ENCODE measurements at places on chromosomes 7 and 10.
A peak's percentile ranks its signal among the peaks of the same experiment; 100 is the strongest.

- no peak for DNase-seq
Measured at GRCh38 chr10:74500026-74500704, 326.2 kb upstream of the KAT6B start.

GRCh38 chr7:56097700-56098099 lies 4.9 kb upstream of the PHKG1 start:
- peak; percentile 96 for DNase-seq

DNA sequence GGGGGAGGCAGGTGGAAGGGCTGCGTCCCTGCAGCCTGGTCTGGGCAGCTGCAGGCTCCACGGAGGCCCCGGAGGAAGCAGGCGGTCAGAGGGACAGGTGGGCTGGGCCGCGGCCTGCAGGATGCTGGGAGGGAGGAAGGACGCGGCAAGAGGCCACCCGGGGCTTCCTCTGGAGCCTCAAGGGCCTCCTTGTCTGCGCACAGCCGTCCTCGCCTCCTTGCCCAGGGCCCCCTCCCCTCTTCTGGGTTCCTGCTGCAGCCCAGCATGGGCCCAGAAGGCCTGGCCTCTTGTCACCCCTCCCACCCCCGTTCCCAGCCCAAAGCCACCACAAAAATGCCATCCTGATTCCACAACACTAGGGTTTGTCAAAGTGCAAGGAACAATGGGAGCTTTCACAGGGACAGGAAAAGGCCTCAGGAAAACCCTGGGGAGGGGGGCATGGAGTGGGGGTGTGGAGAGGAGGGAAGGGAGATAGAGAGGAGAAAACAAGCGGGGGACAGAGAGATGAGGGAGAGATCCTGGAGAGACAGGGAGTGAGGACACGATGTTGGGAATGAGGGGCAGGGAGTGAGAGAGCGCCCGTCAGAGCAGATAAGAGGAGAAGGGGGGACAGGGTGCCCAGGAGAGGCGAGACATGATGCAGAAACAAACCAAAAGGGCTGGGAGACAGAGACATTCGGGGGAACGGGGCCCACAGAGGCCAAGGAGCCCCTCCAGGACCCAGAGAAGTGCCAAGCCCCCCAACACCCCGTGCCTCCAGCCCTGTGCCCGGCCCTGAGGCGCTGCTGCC lies 41.8 kb downstream of the ZCCHC24 start:
- DNase-seq, result peak; percentile 59

DNA sequence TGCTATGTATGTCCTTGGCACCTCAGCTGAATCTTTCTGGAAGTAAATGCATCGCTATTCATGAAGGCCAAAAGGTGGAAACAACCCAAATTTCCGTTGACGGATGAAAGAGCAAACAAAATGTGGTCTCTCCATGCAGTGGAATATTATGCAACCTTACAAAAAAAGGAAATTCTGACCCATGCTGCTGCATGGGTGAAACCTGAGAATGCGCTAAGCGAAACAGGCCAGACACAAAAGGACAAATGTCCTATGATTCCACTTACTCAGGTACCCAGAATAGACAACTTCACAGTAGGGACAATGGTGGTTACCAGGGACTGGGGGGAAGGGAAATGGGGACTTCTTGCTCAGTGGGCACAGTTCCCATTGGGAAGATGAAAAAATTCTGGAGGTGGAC lies 158.8 kb downstream of the CAMK1D start:
- DNase-seq, result no peak

DNA sequence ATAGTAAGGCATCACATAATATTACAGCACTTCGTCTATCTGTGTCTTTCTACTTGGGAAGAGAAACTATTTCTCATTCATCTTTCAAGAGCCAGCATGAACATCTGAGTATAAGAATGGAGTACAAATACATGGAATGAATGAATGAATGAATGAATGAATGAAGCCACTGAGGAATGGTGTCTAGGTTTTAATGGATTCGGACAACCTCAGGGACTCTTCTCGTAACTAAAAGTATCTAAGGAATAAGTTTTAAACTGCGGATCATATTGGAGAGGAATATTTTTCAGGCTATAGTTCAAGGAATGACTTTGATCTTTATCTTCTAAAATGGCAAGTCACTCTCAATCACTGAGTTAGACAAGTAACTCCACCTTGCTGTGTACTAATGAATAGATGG lies 199.0 kb downstream of the DOCK4 start:
- DNase-seq, result no peak

DNA sequence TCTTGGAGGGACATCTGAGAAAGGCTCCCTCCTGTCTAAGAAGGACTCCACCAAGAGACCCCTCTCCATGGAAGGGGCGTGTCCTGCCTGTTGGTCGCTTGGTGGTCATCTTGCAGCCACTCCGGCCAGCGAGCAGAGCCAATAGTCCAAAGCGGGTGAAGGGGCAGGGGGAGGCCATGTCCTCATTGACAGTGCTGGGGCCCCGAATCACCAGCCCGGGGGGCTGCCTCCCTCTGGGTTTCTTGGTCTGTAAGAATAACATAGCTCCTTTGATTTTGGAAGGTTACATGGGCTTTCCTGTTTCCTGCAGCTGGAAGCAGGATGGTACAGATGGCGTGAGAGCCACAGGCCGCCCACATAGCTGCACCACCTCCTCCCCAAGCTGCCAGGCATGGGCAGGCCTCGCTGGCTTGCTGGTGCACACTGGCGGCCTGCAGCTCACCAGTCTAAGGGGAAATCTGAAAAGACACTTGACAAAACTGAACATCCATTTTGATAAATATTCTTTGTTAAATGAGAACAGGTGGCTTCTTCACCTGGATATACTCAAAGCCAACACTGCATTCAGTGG lies 105.8 kb downstream of the ARHGAP22 start:
- DNase-seq, result no peak

DNA sequence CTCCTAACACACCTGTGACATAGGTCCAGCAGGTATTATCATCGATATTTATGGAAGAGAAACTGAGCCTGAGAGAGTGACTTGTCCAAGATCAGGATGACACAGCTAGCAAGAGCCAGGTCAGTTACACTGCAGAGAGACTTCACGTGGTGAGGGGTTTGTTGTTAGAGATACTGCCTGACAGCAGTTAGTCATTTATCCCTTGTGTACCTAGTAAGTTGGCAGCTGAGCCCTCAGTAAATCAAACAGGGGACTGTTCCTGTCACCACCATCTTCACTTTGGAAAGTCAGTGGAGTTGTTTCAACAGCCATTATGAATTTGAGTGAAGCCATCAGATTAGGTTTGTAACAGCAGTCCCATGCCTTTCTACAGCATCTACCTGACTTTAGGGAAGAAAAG lies 87.5 kb upstream of the GATA3 start:
- DNase-seq, result no peak

GRCh38 chr7:37040330-37040729 lies 316.0 kb upstream of the AOAH start:
- DNase-seq, result peak; percentile 40

- no peak for DNase-seq
Measured at GRCh38 chr10:16483241-16483917, 38.3 kb downstream of the C1QL3 start.

DNA sequence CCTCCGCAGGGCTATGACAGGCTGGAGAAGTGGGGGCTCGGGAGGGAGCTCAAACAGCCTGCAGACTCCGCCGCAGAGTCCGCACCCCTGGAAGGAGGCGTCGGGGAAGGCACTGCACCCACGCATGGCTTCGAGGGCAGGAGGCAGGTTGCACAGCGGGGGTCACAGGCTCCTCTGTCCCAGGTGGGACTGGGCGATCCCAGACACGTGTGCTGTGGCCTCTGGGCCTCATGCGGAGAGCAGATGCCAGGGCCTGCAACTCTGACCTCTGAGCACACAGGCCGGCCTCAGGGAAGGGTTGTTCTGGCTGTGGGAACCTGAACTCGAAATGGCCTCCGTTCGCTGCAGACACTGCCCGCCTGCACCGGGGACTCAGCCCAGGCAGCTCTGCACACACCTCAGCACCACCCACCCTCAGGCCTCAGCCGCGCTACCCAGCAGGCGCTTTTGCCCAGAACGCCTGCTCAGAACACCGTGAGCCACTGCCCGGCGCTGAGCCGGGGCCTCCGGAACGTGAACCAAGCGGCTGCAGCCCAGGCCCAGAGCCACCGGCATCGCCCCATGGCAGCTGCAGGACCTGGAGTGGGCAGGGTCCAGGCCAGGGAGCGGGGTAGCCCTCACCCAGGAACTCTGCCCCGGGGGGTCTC lies 71.8 kb upstream of the ADGRA1 start:
- DNase-seq, result no peak

- DNase-seq, result peak; percentile 98
Measured at GRCh38 chr7:100516135-100516812, 22.7 kb upstream of the AGFG2 start.

DNA sequence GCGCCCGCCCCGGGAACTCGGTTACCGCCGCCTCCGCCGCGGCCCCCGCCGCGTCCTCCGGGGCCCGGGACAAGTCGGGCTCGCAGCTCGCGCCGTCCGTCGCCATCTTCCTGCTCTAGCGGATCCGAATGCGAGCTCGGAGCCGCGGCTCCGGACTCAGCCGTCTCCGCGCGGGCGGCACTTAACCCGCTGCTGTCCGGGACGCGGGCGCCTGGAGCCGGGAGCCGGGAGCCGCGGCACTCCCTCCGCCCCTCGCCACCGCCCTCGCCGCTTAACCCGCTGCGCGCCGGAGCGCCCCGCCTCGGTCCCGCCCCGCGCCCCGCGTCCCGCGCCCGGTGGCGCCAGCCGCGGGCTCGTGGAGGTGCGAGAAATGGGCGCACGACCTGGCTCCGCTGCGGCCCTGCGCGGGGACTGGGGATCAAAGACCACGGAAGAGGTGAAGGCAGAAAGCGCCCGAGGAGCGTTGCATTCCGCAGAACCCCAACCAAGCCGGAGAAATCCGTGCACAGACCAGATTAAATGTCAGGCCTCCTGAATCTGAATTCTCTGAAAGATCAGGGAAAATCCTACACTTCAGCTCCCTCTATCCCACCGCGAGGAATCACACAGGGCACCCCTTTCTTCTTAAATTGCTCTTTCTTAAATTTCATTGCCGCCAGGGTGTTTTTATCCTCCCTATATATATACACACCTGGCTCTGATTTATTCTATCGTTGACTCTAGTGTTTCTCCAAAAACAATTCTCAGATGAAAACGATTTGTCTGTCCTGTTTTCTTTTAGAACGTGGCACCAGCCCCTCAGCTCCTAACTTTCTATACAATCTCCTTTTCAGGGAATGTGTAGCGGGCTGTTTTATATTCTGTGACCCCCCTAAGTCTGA lies at the start of gene CTTNBP2:
CTTNBP2 (minus strand) TSS at position 132 of the 881 bp plus-strand sequence; CDS start at position 106, 26 bp downstream.
- peak; percentile 38 for DNase-seq

GRCh38 chr10:44809647-44810046 lies 101.5 kb upstream of the TMEM72 start:
- DNase-seq, result peak; percentile 45

GRCh38 chr7:103632972-103633371 lies 187.0 kb upstream of the SLC26A5 start:
- DNase-seq, result peak; percentile 30

DNA sequence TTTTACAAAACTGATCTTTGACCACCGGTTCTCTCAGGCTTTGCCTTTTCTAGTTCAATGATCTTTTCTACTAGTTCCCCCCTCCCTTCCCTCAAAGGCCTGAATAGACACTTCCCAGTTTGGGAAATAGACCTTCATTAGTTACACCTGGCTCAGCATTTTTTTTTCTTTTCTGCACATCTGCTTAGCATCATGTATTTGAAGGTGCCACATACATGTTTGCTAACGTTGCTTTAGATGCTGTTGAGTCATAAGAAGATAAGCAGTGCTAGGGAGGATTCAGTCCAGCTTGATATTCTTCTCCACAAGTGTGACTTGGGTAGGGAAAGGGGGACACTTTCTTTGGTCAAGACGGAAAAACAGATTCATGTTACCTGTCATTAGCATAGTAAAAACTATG lies 78.3 kb downstream of the BICC1 start:
- no peak for DNase-seq

GRCh38 chr10:129897871-129898626 lies 66.0 kb downstream of the EBF3 start:
- no peak for DNase-seq

DNA sequence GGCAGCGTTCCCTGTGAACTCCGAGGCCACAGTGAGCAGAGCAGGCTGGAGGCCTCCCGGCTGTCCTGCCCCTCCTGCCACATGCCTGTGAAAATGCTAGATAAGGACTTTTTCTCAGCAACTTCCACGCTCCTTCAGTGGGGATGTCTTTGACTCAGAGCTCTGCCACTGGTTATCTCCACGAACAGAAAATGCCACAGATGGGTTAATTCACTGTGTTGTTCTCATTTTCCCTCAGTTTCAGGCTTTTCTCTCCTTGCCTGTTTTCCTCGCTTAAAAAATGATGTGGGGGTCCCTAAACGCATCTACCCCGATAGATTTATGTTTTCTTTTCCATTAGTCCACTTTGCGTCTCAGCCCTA lies 51.3 kb downstream of the IKZF1 start:
- DNase-seq, result no peak

DNA sequence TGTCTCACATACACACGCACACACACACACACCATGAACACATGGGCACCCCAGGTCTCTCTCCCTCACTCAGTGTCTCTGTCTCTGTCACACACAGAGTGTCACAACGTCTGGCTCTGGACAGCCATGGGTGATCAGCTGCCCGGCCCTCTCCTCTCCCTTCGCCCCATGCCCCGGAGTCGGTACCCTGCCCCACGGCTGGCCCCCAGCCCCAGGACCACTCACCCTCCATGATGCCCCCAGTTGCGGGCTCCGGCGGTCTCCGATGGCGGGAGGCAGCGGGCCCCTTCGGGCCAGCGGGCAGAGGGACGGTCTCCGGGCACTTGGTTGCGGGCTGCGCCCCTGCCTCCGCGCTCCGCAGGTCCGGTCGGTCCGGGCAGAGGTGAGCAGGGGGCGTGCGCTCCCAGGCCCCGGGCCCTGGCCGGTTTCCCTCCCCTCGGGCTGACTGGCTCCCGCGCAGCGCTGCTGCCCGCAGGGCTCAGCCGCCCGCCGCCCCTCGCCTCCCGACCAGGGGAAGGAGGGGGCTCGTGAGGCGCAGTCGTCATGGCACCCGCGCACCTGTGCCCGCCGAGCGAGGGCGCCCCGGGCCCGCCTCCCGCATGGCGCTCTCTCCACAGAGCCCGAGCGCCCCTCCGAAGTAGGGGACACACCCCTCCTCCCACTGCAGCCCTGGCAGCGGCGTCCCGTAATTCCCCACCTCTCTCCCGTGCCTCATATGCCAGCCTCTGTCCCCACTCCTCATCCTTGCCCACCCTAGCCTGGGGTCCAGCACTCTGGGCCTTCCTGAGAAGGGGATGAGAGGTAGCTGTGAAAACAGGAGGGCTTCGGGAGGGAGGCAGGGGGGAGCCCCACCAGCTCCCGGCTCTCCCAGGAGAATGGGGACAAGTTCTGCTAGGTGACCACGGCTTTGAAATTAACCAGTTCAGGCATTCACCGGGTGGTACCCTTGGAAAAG lies at the start of gene NPFFR1:
NPFFR1 (minus strand) TSS at position 560 of the 955 bp plus-strand sequence; CDS start at position 232, 328 bp downstream.
- DNase-seq, result no peak

DNA sequence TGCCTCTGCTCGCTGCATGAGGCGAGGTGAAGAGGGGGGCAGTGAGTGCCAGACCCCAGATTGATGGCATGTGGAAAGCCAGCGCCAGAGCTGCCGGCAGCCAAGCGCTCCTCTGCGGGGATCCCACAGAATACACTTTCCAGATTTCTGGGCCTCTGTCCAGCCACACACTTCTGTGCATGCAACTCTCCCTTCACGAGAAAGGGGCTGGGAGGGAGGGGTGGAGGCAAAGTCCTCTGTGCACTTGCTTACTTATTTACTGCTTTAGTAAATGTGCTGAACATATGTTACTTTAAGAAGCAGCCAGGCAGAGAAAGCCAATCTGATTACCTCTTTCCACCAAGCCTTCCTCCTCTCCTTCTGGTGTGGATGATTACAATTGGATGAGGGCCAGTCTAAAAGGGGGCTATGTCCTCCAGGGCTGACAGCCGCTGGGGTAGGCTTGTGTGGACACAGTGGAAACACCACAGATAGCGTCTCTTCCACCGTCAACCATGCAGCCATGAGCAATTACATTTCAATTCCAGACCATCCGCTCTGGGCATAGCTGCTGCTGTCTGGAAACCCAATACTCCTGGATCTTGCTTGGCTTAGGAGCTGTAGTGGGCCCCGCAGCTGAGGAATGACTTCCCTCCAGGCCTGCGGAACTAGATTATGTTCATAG lies 322.8 kb upstream of the ANKRD30A start:
- DNase-seq, result peak; percentile 56

All from AG10803 (cell line).